ENCODE measurements at places on chromosomes 1 and 21.

DNA sequence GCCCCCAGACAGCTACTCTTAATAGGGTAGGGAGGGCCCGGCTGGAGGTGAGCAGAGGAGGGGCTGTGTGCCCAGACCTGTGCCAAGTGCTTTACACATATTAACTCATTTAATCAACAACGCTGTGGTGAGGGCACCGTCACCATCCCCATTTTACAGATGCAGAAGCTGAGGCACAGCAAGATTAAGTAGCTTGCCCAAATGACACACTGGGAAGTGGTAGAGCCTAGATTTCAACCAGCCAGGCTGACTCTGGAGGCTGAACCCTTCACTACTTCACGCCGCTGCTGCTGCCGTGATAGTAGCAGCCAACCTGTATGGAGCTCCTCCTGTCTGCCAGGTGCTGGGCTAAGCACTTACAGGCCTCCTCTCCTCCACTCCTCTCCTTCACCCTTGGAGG lies 127.2 kb downstream of the PTPRU start:
- DNase-seq, result no peak

GRCh38 chr1:218031901-218032300 lies 253.2 kb upstream of the RRP15 start:
- no peak for DNase-seq

DNA sequence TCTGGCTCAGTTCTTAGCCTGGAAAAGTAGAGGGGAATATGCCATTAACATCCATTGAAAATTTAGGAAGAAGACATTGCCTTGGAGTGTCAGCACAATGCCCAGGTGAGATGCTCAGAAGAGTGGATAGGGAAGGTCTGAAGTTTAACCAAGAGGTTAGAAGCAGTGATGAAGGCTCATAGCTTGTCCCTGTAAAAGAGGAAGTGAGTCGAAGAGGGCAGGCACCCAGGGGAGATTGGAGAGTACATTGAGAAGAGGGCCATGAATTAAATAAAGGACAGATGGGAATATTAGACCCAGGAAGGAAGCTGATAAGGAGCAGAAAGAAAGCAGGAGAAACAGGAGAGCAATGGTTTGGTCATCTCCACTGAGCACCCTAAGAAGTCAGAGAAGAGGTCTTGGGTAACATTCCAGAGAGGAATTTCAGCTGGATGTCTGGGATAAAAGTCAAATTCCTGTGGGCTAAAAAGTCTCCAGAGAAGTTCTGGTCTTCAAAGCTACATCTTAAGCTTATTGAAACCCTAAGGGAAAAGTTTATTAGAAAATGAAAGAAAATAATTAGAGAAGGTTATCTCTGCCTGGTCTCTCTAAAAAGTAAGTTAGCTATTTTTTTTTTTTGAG lies 17.3 kb downstream of the C8B start:
- no peak for DNase-seq

GRCh38 chr1:220421508-220421907 lies 106.4 kb upstream of the MARK1 start:
- no peak for DNase-seq

GRCh38 chr1:39980555-39981313 lies 25.8 kb downstream of the MFSD2A start:
- DNase-seq, result no peak

DNA sequence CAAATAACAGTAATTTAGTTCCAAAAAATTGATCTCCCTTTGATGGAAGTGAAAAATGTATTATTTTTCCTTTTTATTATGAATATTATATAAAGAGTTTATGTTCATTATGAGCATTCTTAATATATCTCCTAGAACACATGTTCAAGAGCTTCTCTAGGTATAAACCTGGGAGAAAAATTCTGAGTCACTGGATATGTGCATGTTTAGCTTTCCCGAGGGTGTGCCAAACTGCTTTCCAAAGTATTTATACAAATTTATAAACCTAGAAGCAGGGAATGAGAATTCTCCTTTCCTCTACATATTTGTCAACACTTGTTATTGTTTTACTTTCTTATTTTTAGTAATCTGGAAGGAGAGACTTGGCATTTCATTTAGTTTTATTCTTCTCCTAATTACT lies 25.0 kb downstream of the XCL2 start:
- no peak for DNase-seq

- no peak for DNase-seq
These were observed 444 bp upstream of the AGTRAP start for GRCh38 chr1:11735531-11735853.

GRCh38 chr21:25215698-25216384 lies 391.4 kb downstream of the MRPL39 start:
- DNase-seq, result no peak

DNA sequence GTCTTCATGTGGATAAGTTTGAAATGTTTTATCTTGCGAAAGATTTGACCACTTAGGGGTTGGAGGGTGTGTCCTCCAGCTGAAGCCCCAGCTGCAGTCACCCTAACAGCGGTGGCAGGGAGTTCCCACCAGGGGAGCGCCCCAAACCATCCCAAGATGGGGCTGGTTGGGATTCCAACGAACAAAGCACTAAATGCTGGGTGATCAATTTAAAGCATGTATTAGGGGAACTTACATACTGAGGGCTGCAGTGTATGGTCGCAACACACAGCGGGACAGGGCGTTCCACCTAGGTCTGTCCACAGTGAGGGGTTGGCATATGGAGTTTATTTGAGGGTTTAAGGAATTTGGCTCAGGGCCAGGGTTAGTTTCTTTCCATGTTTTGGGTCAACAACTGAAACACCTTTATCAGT lies 26.3 kb downstream of the SLC37A1 start:
- DNase-seq, result no peak

GRCh38 chr1:47650205-47650604 lies 212.4 kb downstream of the FOXD2 start:
- DNase-seq, result no peak

Data from T-helper 17 cell (primary cell).